Fibroblast of gingiva (primary cell): ENCODE measurements at places on chromosomes 1 and 21.

DNA sequence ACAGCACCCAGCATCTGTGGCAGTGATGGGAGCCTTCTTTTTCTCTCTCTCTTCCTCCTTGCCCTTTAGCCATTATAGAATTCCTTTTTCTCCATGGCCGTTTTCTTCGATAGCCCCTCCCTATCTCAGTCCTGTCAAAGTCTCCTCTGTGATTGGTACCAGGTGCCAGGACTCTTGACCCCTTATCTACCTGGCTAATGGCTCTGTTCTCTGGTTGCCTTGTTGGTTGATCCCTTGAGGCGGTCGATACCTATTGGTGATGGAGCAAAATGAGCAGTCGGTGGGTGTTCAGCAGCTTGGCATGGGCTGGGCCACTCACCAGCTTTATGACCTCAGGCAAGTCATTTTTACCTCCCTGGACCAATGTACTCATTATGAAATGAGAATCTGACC, 2.0 kb downstream of the ATF3 start:
- no peak for DNase-seq

GRCh38 chr1:24173638-24174575, 13.2 kb downstream of the IFNLR1 start:
- no peak for DNase-seq

DNA sequence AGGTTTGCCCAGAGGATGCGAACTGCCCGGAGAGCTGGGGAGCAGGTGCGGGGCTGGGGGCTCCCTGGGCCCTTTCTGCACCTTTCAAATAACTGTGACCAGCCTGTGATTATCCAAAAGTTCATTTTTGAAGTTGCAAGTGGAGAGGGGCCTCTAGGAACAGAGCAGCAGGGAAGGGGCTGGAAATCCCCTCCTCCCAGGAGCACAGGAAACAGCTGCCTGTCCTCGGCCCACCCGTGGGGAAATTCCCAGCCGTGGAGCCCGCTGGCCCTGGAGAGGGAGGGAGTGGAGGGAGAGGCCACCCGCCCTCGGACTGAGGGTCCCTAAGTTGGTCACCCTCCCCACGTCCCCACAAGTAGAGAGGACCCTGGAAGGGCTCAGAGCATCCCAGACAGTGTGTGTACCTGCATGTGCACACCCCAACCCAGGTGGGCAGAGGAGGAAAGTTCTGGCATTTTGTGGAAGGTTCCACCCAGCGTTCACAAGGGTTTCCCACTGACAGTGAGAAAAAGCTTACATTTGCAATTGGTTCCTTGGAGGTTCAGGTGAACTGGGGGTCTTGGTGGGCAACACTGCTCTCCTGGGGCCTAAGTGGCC, 1.2 kb upstream of the TNFRSF4 start:
- no peak for DNase-seq

- no peak for DNase-seq
Measured at GRCh38 chr1:173920861-173921260, 3.7 kb upstream of the SERPINC1 start.

GRCh38 chr1:171017426-171017825, 73.3 kb upstream of the FMO3 start:
- DNase-seq, result no peak

- DNase-seq, result peak; percentile 32
Measured at GRCh38 chr1:19818324-19818723, 3.2 kb upstream of the RNF186 start.

- no peak for DNase-seq
Measured at GRCh38 chr1:3689138-3689750, 36.9 kb downstream of the TP73 start.

DNA sequence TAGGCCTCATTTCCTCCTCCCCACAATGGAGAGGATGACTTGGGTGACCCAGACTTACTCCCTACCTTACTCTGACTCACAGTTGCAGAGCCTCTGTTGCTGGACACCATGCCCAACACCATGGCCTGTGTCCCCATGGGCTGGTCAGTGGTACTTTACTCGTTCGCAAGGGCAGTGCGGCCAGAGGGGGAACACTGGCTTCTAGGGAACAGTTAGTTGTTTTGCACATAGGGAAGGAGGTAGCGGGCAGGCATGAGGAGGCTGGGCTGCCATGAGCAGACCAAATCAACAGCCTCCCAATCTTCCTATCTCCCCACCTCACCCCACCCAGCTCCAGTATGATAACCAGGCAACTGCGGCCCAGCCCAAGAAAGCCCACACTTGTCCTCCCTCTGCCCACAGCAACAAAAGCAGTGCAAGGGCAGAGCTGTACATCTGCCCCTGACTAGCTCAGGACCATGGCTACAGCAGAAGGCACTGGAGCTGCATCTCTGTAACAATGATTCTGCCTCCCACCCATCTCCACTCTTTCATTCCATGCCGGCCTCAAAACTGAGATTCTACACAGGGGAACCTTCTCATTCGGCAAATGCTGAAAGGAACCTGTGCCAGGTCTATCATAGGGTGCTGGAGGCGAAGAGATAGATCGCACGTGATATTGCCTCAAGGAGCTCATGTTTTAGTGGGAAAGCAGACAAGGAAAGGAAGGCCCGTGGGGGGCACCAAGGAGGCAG, 18.6 kb downstream of the TAL1 start:
- DNase-seq, result no peak

DNA sequence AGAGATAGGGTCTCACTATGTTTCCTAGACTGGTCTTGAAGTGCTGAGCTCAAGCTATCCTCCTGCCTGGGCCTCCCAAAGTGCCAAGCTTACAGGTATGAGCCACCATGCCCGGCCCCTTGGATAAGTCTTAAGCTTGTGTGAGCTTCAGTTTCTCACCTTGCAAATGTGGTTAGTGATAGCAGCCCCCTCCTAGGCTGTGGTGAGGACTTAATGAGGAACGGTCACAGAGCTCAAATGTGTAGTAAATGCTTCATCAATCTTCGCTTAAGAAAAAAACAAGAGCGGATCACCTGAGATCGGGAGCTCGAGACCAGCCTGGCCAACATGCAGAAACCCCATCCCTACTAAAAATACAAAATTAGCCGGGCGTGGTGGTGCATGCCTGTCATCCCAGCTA, 3.0 kb downstream of the CNR2 start:
- DNase-seq, result no peak

- DNase-seq, result no peak
Measured at GRCh38 chr1:12626888-12627287, 8.9 kb upstream of the DHRS3 start.

DNA sequence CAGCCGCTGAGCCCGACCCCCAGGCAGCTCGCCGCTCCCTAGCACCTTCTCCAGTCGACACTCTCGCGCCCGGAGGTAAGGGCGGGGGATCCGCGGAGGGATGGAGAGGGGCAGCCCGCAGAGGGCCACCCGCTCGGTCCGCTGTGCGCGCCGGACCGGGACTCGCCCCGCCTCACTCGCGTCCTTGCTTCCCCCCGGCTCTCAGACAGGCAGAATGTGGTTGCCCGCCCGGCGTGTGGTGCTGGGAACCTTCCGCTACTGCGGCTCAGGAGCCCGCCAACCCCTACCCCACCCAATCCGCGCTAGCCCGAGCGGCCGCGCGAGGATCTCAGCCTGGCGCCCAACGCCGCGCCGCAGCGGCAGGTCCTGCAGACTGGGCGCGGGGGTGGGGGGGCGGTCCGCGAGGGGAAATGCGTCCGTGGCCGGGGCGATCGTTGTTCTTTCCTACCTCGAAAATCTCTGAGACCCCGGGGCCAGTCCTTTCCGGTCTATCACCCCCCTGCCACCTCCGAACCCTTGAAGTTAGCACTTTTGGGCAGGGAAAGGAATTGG, 404 bp downstream of the LRRC8C start:
- DNase-seq, result peak; percentile 54

GRCh38 chr1:177311111-177311510, 140.4 kb downstream of the BRINP2 start:
- no peak for DNase-seq

DNA sequence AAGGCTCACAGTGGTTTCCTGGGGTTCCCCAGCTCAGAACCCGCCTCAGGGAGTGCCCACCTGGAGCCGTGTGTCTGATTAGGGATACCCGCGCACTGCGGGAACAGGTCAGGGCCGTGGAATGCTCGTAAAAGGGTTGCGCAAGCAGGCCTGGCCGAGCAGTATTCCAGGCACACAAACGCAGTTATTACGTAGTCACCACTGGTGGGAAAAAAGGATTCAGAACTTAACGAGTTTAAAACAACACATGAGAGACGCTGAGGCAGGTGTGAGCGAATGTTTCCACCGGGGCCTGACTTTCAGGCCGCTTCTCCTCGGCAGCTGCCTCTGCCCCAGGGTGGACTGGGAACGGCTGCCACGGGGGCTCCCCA, 18.2 kb downstream of the PLCH2 start:
- DNase-seq, result no peak

GRCh38 chr1:202046748-202047708, 36.6 kb downstream of the ELF3 start:
- DNase-seq, result no peak

GRCh38 chr1:117541585-117541984, 64.3 kb upstream of the TENT5C start:
- no peak for DNase-seq

GRCh38 chr1:1315435-1315954, 7.1 kb downstream of the PUSL1 start:
- DNase-seq, result no peak

GRCh38 chr1:200238311-200238710, 171.5 kb downstream of the ZNF281 start:
- peak; percentile 36 for DNase-seq

- no peak for DNase-seq
Measured at GRCh38 chr1:54256522-54257345, 56.8 kb downstream of the MRPL37 start.

DNA sequence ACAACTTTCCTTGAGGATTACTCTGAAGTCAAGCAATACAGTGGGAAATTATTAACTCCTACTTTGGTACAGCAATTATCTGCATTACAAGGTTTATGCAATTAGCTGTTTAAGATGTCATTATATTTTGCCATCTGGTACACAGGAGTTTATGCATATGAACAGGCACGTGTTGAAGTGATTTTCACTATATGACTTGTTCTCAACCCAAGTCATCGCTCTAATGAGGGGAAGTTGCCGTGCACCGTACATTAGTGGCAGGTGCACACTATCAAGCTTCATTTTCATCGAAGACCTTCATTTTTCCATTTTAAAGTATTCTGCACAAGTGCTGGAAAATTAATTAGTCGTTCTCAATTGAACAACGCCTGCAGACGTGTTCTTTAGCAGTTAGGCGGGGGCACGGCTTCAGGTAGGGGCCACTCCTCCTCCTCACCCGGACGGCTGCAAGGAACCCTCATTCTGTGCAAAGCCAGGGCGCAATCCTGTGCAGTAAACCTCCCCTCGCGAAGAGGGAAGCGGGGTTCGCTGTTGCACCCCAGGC, 39.8 kb upstream of the NFIA start:
- DNase-seq, result no peak

- DNase-seq, result no peak
Measured at GRCh38 chr1:167707942-167708341, 13.8 kb upstream of the MPZL1 start.

- no peak for DNase-seq
Measured at GRCh38 chr1:18527921-18528320, 47.2 kb downstream of the KLHDC7A start.

GRCh38 chr1:54342288-54342687, 63.9 kb downstream of the SSBP3 start:
- no peak for DNase-seq

DNA sequence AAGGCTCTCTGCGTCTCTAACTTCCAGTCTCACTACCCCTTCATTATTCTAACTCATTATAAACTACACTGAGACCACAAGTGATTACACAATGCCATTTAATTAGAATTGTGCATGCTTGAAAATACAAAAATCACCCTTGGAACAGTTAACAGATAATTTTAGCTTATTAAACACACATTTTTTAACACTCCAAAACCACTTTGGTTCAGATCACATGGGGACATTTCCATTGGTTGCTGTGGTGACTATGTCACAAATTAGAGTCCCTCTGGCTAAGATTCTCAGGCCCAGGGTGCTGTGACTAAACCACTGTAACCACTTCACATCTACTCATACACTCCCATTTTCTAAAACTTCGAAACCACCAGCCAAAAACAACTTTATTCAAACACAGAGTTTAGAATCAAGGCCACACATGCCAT, 43.0 kb downstream of the JAK1 start:
- DNase-seq, result no peak

DNA sequence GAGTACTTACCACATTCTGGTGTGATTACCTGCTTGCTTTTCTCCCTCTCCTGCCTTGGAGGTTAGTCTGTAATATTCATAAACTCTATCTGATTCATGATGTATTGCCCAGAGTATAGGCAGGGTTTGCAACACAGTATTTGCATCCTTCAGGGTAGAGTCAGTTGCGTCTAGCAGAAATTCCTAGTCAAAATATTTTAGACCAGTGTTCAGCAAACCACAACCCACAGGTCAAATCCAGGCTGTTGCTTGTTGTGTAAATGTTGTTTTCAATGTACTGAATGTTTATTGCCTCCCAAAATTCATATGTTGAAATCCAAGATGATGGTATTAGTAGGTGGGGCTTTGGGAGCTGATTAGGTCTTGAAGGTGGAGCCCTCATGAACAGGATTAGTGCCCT, 82.9 kb downstream of the NGF start:
- DNase-seq, result peak; percentile 35

DNA sequence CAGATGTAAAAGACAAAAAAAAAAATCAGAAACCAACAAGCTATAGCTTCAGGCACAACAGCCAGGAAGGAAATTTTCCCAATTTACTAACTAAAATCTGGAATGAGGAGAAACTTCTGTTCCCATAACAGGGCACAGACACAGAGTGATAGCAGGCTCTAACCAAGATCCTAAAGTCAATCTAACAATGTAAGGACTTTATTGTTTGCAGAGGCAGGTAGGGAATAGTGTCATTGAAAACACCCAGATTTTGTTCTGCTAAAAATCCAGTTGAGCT, 166.6 kb upstream of the ATP1B1 start:
- DNase-seq, result no peak

DNA sequence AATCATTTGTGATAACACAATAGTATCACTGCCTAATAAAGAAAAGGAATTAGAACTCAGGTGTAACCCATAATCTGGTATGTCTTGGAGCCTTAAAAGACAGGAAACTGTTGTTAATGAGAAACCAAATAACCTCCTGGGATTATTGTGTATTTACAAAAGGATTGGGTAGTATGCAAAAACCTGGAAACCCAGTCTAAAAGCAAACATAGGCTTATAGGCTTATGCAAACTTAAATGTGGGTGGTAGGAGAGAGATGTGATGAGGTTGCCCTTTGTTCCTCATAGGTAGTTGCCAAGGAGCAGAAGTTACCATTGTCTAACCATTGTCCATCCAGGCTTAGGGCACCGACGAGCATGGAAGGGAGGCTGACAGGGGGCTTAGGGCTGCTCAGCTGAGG, 165.8 kb downstream of the AK5 start:
- DNase-seq, result no peak
